ENCODE measurements at places on chromosomes 2 and 18.

- no peaks in the 10 kb centered on the region for H3K27me3 ChIP-seq
- peak overlapping the region; percentile 86 for H3K27ac ChIP-seq
- DNase-seq: peak; percentile 91
- H3K4me1 ChIP-seq: peaks cover 24% of the 10 kb centered on the region
- H3K36me3 ChIP-seq: no peaks in the 10 kb centered on the region
Observed at GRCh38 chr2:83103613-83104012, 1355.5 kb downstream of the SUCLG1 start.

DNA sequence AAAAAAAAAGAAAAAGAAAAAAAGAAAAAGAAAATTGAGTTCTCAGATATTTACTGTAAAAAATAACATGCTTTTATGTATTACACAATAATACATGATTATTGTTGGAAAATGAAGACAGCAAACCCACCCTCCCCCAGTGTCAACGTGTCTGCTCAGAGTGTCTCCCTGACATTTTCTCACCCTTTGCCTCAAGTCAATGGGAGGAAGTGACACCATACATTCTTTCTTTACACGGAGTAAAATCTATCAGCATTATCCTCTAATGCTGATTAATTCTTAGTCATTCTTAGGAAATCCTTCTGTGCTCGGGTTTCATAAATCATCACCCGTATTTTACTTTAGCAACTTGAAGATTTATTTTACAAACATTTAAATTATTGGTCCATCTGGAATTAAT lies 32.0 kb downstream of the CTAGE1 start:
- H3K27ac ChIP-seq: peak overlapping the region; percentile 84
- peak; percentile 93 for DNase-seq
- H3K36me3 ChIP-seq: no peaks in the 10 kb centered on the region

- H3K36me3 ChIP-seq: no peaks in the 10 kb centered on the region
- no peak overlapping the region for H3K4me3 ChIP-seq
- H3K4me1 ChIP-seq: no peaks in the 10 kb centered on the region
- no peak for DNase-seq
- H3K27me3 ChIP-seq: peaks cover 2% of the 10 kb centered on the region
Observed at GRCh38 chr2:74267068-74267467, 68.7 kb downstream of the MTHFD2 start.

DNA sequence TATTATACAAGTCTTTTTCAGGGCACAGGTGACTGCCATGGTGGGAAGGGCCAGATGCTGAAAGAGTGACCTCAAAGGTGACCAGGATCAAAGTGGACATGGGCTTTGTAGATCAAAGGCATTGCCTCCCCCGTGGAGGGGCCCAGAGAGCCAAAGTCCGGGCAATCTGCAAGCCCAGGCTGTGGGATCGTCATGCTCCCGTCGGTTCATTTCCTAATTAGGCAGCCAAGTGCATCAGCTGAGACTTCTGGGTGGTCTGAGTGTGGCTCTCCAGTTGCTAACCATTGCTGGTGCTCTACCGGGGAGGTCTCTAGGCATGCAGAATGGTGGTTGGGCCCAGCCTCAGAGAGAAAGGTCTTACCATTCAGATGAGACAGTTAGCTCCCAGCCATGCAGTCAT lies 61.6 kb downstream of the TRIB2 start:
- no peak for DNase-seq
- no peaks in the 10 kb centered on the region for H3K4me1 ChIP-seq

- no peaks in the 10 kb centered on the region for H3K4me1 ChIP-seq
- no peak overlapping the region for H3K4me3 ChIP-seq
- no peaks in the 10 kb centered on the region for H3K36me3 ChIP-seq
Observed at GRCh38 chr2:106030287-106031268, 163.5 kb downstream of the UXS1 start.

DNA sequence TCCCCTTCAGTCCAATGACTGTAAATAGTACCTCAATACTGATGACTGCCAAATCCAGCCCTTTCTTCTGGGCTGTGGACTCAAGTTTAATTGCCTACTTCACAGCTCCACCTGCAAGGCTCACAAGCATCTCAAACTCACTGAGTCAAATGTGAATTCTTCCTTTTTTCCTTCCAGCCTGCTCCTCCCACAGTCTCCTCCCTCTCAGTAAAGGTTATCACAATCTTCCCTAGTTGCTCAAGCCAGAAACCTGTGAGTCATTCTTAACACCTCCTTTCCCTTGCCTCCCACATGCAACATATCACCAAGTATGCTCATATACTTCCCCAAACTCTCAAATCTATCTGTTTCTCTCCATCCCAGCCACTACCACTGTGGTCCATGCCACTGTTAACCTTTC lies 3.7 kb upstream of the MFSD6 start:
- DNase-seq: no peak
- H3K27ac ChIP-seq: no peak overlapping the region
- H3K4me1 ChIP-seq: peaks cover 6% of the 10 kb centered on the region
- no peak overlapping the region for H3K4me3 ChIP-seq
- H3K27me3 ChIP-seq: peaks cover 14% of the 10 kb centered on the region
- no peaks in the 10 kb centered on the region for H3K36me3 ChIP-seq

GRCh38 chr2:219631406-219631891 lies 4.0 kb downstream of the SLC4A3 start:
- H3K4me1 ChIP-seq: no peaks in the 10 kb centered on the region
- H3K27me3 ChIP-seq: peaks cover 6% of the 10 kb centered on the region
- H3K4me3 ChIP-seq: no peak overlapping the region
- DNase-seq: no peak

GRCh38 chr2:64196963-64197362 lies 52.7 kb upstream of the PELI1 start:
- H3K36me3 ChIP-seq: no peaks in the 10 kb centered on the region
- DNase-seq: no peak
- H3K27ac ChIP-seq: no peak overlapping the region
- H3K4me1 ChIP-seq: no peaks in the 10 kb centered on the region
- peaks cover 2% of the 10 kb centered on the region for H3K27me3 ChIP-seq

GRCh38 chr2:179311101-179311500 lies 46.5 kb upstream of the SESTD1 start:
- no peaks in the 10 kb centered on the region for H3K4me1 ChIP-seq
- no peaks in the 10 kb centered on the region for H3K27me3 ChIP-seq
- DNase-seq: no peak
- no peak overlapping the region for H3K27ac ChIP-seq
- no peaks in the 10 kb centered on the region for H3K36me3 ChIP-seq
- H3K4me3 ChIP-seq: no peak overlapping the region

DNA sequence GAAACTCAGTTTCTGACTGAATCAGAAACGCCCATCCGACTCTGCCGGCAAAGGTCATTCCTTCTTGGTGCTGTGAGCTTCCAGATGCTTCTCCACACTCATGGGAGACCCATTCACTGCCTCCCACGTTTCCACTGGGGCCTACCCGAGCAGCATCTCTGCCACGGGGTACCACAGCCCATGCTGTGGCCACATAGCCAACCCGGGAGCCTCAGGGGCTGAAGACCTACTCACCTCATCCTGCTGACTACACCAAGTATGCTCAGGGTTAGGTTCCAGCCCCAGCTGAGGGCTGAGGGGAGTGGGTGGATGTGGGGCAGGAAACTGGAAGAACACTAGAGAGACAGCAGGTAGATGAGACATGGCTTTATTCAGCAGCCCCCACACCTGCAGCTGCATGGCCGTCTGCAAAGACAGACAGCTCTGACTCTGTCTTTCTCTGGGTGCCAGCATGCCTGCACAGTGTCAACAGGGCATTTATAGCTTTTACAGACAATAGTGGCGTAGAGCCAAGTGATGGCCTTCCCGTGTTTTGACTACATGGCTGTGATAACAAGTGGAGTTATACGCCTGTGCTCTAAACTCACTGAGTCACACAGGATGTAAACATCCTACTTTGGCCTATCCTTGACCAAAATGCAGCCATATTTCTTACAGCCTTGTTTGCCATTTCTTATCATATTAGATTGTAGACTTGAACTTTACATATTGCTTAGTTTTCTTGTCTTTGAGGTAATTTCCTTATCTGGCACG lies 16.5 kb upstream of the KLHL23 start:
- no peaks in the 10 kb centered on the region for H3K36me3 ChIP-seq
- peaks cover 15% of the 10 kb centered on the region for H3K4me1 ChIP-seq
- H3K27ac ChIP-seq: peak overlapping the region; percentile 47
- no peak overlapping the region for H3K4me3 ChIP-seq

DNA sequence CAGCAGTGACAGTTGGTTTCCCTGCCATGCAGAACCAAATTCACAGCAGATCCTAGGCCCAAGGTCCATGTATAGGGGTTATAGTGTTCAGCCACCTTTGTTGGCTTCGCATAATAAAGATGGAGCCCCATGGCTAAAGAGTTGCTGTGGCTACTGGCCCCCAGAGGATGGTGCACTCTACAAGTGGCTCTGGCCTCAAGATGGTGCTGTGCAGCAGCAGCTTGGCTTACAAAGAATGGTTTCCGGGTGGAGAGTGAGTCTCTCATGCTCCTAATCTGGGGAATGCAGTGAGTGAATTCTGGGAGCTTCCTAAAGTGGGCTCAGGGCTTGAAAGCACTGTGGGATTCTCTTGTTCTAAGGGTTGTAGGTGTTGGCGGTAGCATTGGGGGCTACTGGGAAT lies 1199.7 kb downstream of the CNTNAP5 start:
- H3K4me1 ChIP-seq: no peaks in the 10 kb centered on the region
- no peaks in the 10 kb centered on the region for H3K36me3 ChIP-seq
- H3K4me3 ChIP-seq: no peak overlapping the region
- no peak for DNase-seq
- H3K27ac ChIP-seq: no peak overlapping the region
- H3K27me3 ChIP-seq: no peaks in the 10 kb centered on the region

DNA sequence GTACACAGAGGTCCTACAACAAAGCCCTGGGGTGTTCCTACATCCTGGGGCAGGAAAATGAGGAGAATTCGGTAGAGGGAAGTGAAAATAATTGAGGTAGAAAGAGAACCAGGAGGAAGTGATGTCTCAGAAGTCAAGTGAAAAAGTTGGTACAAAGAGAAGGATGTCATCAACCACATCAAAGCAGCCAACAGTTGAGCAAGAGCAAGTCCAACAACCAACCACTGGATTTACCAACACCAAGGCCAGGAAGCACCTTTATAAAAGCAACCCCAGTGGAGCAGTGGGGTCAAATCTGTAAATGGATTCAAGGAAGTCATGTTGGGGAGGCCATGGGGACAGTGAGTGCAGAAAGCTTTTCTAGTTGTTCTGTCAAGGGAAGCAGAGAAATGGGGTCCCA lies 360.4 kb downstream of the ZNF516 start:
- H3K27me3 ChIP-seq: no peaks in the 10 kb centered on the region
- H3K4me3 ChIP-seq: no peak overlapping the region
- no peaks in the 10 kb centered on the region for H3K4me1 ChIP-seq
- no peak overlapping the region for H3K27ac ChIP-seq

GRCh38 chr2:204416236-204416635 lies 129.0 kb upstream of the PARD3B start:
- H3K4me1 ChIP-seq: no peaks in the 10 kb centered on the region
- no peaks in the 10 kb centered on the region for H3K27me3 ChIP-seq
- DNase-seq: no peak
- no peak overlapping the region for H3K27ac ChIP-seq

DNA sequence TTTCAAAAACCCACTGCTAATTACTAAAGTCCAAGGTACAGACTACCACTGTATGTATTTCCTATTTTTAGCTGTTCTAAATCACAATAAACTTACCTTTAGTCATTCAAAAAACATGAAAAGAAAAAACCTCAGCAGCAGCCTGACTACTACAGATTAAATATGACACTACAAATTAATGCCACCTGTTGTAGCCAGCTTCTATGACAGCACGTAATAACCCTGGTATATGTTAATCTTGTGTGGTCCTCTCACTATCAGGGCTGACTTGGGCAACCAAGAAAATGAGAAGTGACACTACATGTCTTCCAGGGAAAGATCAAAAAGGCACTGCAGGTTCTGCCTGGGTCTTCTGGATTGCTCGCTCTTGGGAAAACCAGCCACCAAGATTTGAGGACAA lies 90.6 kb upstream of the FAM124B start:
- no peak overlapping the region for H3K27ac ChIP-seq
- H3K4me3 ChIP-seq: no peak overlapping the region
- H3K4me1 ChIP-seq: no peaks in the 10 kb centered on the region
- DNase-seq: no peak

DNA sequence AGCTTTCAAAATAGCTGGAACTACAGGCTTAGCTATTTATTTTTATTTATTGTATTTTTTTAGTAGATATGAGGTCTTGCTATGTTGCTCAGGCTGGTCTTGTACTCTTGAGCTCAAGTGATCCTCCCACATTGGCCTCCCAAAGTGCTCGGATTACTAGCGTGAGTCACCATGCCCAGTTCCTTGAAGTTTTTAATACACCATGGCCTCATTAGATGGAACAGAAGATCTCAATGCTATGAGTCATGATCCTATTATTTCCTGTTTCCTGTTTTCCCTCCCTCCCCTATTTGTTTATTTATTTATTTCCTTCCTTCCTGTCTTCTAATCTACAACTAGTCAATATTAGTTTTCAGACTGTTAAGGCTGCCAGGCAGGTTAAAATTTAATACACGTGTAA lies 309.0 kb downstream of the CMPK2 start:
- no peak overlapping the region for H3K27ac ChIP-seq
- H3K36me3 ChIP-seq: no peaks in the 10 kb centered on the region
- no peak overlapping the region for H3K4me3 ChIP-seq
- H3K4me1 ChIP-seq: no peaks in the 10 kb centered on the region

DNA sequence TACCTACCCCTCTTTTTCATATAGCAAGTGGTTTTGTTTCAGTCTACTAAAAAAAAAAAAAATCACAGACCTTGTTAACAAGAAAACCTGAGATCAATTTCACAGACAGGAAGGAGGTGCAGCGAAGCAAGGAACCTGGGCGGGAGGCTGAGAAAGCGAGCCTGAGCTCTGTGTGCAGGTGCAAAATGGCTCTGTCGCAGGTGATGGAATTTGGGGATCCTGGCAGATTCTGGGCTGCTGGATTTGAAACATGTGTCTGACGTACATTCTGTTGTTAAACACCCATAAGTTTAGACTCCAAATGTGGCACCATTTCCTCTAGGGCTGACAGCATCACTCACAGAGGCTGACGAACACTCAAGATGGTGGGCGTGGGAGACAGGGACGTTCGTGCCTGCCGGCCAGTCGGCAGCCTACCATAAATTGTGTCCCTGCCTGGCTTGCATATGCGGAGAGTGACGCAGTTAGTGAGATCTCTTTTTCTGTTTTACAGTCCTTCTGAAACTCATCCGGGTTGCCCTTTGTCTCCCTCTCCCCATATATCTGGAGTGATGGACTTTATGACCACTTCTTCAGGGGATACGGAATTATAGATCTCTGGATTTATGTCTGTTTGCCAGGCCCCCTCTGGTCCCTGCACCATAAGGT lies 8.8 kb upstream of the DDX1 start:
- H3K27ac ChIP-seq: no peak overlapping the region
- DNase-seq: no peak
- no peak overlapping the region for H3K4me3 ChIP-seq

GRCh38 chr18:53101536-53102105 lies 761.6 kb downstream of the DCC start:
- no peak for DNase-seq
- no peak overlapping the region for H3K4me3 ChIP-seq
- no peaks in the 10 kb centered on the region for H3K4me1 ChIP-seq
- no peak overlapping the region for H3K27ac ChIP-seq
- no peaks in the 10 kb centered on the region for H3K36me3 ChIP-seq
- no peaks in the 10 kb centered on the region for H3K27me3 ChIP-seq
